ENCODE measurements at places on chromosomes 16 and 17.
A peak's percentile ranks its signal among the peaks of the same experiment; 100 is the strongest.

GRCh38 chr17:68141050-68141449, 105.5 kb downstream of the KPNA2 start:
- DNase-seq, result no peak

DNA sequence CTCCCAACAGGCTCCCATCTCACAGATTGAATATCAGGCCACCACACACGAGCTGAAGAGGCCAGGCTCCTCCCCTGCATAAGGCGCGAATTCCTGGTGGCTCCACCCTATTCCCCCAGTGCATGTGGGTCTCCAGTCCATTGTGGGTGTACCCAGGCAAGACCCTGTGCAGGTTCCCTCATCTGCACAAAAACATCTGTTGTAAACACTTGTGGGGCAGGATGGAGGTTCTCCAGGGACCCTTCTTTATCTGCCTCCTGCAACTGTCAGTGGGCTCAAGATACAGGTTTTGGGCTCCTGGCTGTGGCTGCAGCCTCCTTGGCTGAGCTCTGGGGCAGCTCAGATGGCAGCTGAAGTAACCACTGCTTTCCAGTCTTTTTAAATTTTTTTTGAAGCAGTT, 17.6 kb upstream of the LGALS9 start:
- DNase-seq, result no peak

DNA sequence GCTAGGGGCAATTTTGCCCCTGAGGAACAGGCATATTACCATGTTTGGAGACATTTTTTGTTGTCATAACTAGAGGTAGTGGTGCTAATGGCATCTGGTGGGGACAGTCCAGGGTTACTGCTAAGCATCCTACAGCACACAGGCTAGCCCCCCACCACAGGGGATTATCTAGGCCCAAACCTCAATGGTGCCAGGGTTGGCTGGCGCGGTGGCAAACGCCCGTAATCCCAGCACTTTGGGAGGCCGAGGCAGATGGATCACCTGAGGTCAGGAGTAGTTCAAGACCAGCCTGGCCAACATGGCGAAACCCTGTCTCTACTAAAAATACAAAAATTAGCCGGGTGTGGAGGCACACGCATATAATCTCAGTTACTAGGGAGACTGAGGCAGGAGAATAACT, 15.2 kb downstream of the C1QTNF1 start:
- no peak for DNase-seq

GRCh38 chr17:13024016-13024415, 6.2 kb upstream of the ELAC2 start:
- DNase-seq, result no peak

GRCh38 chr17:68909066-68909465, 46.1 kb downstream of the ABCA8 start:
- peak; percentile 63 for DNase-seq

DNA sequence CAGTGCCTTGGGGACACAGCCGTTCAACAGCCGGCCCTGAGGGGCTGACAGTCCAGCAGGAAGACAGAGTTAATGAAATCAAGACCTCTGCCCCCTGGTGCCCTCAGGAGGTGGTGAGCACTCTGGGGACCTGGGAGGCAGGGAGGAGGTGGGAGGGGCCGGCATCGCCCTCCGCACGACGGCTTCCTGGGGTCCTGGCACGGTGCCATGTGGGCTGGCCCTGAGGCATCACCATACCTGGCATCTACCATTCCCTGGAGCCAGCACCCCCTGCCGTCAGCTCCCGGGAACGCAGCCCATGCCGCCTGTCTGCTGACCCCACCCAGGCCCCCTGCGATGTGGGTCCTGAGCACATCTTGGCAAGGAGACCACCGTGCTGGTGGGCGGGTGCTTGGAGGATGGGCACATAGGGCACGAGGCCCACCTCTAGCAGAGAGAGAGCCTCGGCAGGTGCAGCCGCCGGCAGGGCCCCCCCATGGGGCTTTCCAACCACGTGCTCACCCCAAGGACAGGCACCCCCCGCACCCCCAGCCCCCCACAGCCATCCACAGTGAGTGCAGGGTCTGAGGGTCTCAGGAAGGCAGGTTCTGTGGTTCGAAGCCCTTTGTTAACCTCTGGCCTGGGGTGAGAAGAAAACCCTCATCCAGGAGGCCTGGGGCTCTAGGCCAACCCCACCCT, 52.5 kb downstream of the ZFPM1 start:
- DNase-seq, result no peak

DNA sequence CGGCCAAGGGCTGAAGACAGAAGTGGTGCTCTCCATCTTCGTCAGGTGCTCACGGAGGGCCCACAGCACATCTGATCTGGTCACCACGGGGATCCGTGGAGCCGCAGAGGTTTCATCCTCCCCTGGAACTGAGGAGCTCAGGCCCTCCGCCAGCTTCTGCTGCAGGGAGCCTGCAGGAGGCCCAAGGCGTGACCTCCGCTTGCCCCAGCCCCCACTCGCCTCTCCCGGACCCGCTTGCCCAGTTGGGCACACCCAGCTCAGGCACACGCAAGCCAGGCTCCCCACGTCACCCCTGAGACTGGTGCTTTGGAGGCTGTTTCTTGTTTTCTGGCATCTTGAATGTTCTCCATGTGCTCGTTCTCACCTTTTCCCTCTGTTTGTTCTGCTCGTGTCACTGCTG, 39.4 kb upstream of the CHMP6 start:
- no peak for DNase-seq

DNA sequence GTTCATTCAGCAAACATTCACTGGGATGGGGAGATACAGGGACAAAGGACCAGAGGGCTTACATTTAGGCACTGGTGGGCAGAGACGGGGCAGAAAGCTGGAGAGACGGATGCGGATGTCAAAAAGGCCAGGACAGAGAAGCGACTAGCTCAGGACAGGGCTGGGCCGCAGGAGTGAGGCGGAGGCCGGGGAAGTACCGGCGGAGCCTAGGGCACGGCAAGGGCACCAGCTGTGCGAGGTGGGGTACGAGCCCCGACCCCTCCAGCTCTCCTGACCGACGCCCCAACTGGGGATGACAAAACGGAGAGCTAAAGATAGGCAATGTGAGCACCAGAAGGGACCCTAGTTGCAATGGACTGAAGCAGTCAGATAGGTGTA, 3.9 kb upstream of the SGCA start:
- DNase-seq, result no peak

- peak; percentile 64 for DNase-seq
Measured at GRCh38 chr16:65388592-65388991, 266.7 kb upstream of the CDH11 start.

DNA sequence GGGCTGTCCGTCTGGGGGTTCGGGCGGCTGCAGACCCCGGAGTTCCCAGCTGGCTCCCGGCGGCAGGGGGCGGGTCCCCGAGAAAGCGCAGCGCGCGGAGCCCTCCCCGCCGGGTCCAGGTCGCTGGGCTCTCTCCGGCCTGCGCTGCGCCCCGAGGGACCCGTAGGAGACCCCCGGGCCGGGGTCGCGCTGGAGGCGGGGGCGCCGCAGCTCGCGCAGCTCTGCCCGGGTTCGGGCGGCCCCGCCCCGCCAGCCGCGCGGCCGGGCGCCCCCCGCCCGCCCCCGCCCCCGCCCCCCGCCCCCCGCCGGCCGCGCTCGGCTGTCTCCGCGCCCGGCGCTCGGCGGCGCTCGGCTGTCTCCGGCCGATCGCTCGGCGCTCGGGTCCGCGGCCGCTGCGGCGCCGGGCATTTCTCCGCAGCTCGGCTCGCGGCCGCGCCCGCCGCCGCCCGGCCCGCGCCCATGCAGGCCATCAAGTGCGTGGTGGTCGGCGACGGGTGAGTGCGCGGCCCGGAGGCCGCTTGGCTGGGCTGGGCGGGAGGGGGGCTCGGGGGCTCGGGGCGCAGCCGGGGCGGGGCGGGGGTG, at the start of gene RAC3:
Gene RAC3, plus strand, starts transcription at position 376 of the 582 bp plus-strand sequence. Its CDS starts 84 bp downstream, at position 460.
- no peak for DNase-seq

All from smooth muscle cell of the brain vasculature (primary cell).